ENCODE measurements at places on chromosomes 2 and 18.

DNA sequence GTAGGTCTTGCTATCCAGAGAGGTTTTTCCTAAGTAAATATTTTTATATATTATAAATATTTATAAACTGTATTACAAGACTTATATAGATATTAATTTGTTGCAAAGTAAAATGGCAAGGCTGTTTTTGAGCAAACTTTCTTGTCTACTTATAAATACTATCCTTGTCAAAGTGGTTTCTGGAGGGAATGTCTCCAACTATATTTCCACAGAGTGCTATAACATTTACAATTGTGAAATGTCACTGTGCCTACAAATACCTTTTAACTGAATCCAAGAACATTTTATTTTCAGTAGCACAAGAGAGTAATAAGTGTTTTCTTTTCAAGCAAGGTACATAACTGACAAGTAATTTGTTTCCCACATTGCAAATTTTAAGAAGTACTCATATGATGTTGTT, 256.8 kb downstream of the ZNF385B start:
- DNase-seq = no peak

DNA sequence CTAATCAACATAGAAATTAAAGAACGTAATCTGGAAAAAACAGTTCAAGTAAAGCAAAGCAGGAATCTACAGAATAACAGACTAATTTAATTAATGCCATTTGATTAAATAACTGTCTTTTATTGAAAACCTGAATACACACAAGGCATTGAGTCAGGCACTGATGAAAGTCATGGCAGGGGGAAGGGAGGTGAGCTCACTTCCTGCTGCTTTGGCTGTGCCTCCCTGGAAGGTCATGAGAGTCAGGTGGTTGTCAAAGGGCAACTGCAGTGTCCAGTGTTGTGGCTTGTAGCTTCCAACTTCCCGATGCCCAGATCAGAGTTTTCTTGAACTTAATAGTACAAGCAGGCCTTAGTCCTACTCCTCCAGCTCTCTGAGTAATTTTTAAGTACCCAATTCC, 180.9 kb downstream of the PID1 start:
- DNase-seq = no peak

GRCh38 chr2:102033750-102034682, 42.3 kb downstream of the IL1R2 start:
- no peak for DNase-seq

- DNase-seq = peak; percentile 35
Measured at GRCh38 chr2:197216361-197216979, 94.1 kb downstream of the ANKRD44 start.

DNA sequence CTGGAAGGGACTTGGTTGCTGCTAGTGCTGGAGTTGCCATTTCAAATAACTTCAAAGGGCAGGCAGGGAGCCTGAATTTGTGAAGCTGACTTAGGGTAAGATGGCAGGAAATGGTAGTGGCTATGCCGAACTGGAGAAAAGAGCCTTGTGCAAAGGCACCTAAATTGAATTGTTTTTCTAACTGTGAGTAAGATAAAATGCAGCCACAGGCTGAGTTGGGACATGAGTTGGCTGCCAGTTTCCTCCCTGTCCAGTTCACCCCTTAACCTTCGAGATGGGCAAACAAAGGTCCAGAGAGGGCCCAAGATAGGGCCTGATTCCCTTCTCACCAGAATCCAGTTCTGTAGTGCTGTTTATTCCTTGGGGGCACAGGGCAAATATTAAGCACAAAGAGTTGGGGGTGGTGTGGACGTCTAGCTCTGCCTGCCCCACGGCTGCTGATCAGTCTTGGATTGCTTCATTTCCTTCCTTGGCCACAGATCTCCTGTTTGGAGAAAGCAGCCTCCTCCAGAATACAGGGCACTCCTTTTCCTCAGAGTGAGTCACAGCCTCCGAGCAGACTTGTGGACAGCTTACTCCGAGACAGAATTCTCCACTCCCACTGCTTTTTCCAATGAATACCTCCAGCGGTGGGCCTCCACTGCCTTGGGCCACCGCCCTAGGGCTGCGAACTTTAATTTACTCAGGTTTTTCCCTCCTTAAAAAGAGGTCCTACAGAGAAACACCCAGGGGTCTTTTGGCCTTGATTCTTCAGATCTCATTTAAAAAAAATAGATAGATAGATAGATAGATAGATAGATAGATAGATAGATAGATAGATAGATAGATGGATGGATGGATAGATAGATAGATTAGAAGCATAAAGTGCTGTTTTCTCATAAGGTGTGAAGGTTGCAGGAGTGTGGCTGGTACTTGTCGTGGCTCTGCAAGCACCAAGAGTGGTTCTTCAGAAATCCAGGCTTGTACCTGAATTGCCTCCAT, 18.4 kb upstream of the SLC20A1 start:
- DNase-seq = peak; percentile 35

DNA sequence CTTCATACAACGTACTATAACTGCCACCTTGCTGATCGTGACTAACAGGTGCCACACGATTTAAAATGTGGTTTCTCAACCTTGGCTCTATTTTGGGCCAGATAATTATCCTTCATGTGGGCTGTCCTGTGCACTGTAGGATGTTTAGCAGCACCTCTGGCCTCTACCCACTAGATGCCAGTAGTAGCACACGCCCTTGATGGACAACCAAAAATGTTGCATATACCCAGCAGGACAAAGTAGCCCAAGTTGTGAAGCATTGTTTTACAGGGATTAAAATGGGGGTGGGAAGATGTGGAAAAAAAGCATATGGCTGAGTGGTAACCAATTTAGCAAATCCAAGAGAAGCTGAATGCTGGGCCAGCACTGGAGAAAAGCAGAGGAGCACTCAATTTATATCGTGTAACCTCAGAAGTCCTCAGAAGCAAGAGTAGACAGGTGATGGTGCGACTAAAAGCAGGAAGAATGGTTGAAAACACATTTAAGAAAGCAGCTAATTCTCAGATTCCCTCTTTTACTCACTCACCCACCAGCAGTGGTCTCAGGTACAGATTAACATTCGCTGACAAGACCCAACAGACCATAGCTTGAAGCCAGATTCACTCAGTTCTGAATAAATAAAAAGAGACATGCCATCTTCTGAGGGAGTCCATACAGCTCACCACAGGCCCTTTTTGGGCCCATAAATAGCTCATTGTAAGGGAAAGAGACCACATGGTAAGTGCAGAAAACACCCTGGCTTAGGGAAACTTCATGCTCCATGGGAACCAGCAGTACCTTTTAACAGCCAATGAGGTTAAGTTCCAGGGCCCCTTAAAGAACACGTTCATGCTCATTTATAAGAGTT, 50.6 kb downstream of the RAPH1 start:
- DNase-seq = peak; percentile 67

- DNase-seq = no peak
Measured at GRCh38 chr2:96514521-96514920, 9.4 kb upstream of the NEURL3 start.

DNA sequence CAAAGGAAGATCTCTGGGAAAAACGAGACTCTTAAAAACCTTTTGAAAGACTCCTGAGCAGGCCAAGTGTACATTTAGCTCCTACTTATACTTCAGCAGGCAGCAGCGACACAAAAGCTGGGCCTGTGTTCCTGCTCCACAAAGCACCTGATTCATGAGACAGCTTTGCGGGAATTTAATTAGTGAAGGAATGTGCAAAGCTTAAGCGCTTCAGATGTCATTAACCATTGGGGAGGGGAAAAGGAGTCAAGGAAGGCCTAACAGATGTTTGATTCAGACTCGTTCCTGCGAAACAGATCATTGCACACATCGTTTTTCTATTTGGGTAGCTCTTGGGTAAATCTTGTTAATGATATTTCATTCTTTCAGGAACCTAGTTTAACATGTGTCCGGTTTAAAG, 125.9 kb downstream of the MAIP1 start:
- DNase-seq = no peak

GRCh38 chr18:39485696-39486095, 1920.1 kb upstream of the CELF4 start:
- DNase-seq = no peak

DNA sequence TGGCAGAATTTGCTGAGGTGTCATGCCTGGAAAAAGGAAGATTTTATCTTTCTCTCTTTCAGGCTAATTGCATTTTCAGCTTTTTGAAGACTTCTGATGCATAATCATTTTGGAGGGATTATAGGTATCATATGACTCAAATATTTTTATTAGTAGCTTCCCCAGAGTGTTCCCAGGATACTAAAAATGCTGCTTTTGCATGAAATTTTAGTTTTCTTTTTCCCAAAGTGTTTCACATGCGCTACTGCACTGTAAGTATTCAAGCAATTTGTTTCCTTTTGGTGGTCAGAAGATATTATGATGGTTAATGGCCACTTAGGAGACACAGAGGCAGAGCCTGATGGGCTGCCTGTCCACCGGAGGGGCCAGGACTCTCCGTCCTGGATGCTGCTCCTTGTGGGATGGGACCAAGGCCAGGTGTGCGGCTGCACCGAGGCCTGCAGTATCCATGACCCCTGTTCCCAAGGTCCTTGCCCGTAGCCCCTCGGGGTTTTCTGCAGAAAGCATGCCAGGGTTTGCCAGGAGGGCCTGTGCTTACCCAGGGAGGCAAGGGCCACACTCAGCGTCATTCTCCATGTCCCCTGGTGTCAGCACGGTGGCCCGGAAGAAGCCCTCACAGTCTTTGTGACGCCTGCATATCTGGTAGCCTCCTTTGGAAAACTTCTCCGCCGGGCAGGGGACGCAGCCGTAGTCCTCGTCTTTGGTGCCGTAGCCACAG, 60.2 kb downstream of the EDAR start:
- DNase-seq = no peak

- DNase-seq = no peak
Measured at GRCh38 chr2:188274274-188274673, 17.4 kb upstream of the GULP1 start.

- no peak for DNase-seq
Measured at GRCh38 chr2:193895226-193895625, 1700.5 kb upstream of the TMEFF2 start.

- DNase-seq = no peak
Measured at GRCh38 chr2:112579241-112579640, 5.2 kb upstream of the CHCHD5 start.

- DNase-seq = peak; percentile 60
Measured at GRCh38 chr2:181430406-181431118, 26.6 kb upstream of the ITGA4 start.

DNA sequence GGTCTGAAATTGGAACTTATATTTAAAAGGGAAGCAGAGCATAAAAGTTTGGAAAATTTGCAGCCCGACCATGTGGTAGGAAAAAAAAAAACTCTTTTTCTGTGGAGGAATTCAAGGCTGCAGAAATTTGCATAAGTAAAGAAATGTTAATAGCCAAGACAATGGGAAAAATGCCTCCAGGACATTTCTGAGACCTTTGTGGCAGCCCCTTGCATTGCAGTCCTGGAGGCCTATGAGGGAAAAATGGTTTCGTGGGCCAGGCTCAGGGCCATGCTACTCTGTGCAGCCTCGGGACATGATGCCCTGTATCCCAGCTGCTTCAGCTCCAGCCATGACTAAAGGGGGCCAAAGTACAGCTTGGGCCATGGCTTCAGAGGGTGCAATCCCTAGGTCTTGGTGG, 71.9 kb upstream of the SLC16A14 start:
- DNase-seq = no peak

DNA sequence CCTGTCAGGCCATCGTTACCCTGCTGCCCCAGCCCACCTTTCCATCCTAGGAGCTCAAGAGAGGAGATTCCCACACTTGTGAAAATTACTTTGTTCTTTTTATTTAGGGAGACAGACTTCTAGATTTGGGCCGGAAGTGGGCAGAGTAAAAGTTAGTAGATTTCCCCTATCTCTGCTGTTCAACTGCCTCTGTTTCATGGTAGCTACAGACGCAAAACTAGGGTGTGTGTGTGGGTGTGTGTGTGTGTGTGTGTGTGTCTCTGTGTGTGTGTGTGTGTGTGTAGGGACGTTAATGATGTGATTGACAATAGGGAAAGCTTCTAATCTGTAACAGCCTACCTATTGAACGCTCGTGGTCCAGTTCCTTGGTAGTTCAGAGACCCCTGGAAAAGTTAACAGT, 438 bp downstream of the PSMA8 start:
- DNase-seq = peak; percentile 4

GRCh38 chr2:74777161-74777900, 56.6 kb upstream of the HK2 start:
- DNase-seq = no peak

GRCh38 chr18:11150271-11150615, 874 bp upstream of the PIEZO2 start:
- DNase-seq = no peak

DNA sequence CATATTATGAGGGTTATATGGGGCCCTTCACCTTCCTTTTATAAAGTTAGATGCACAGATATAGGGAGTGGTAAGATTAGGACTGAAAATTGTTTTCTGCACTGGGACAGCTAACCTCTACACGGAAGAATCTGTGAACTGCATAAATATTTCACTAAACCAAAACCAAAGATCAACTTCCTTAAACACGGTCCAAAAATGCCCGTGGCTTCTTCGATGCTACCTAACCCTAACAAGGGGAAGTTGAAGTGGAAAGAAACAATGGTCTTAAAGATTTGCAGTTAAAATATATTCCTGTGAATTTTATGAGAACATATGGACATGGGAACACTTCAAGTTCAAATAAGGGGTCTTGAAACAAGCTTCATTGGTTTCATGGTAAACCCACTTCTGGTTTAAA, 33.3 kb upstream of the PAX3 start:
- no peak for DNase-seq

DNA sequence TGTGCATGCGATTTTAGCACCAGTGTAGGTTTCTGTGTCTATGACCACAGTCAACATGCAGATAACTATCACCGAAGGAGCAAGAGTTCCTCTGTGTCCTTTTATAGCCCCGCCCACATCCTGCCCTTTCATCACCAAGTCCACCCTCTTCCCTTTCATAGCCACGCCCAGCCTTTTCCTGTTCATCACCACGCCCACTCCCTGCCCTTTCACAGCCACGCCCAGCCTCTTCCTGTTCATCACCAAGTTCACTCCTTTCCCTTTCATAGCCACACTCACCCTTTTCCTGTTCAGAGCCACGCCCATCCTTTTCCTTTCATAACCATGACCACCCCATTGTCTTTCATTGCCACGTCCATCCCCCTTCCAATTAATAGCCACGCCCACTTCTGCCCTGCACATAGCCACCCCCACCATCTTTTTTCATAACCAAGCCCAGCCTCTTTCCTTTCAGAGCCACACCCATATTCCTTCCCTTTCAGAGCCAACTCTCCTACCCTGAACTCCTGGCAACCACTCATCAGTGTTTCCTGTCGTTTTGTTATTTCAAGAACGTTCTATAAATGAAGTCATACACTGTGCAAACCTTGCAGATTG, 273.9 kb downstream of the MYT1L start:
- DNase-seq = peak; percentile 55

GRCh38 chr2:19667536-19667949, 234.2 kb downstream of the TTC32 start:
- no peak for DNase-seq

Data from CD4-positive, alpha-beta T cell treated with Interleukin-4 for 4 hours (primary cell).